ENCODE measurements at places on chromosomes 12 and 14.

GRCh38 chr12:97404093-97404492 lies 58.5 kb upstream of the RMST start:
- no peak for DNase-seq

DNA sequence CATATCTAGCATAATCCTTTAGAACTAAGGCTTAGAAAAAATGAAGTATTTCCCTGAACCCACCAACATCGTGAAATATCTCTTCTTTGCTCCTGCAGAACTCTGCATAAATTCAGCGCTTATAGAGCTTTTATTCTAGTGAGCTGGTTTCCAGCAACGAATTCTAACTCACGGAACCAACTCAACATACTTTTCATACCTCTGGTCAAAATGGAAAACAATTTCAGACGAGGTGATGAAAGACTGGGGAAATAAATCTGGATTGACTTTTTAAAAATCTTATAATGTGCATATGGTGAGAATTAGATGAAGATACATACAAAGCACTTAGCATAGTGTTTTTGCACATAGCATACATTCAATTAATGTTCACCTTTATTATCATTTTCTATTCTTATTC lies 62.6 kb upstream of the BBS10 start:
- no peak for DNase-seq

DNA sequence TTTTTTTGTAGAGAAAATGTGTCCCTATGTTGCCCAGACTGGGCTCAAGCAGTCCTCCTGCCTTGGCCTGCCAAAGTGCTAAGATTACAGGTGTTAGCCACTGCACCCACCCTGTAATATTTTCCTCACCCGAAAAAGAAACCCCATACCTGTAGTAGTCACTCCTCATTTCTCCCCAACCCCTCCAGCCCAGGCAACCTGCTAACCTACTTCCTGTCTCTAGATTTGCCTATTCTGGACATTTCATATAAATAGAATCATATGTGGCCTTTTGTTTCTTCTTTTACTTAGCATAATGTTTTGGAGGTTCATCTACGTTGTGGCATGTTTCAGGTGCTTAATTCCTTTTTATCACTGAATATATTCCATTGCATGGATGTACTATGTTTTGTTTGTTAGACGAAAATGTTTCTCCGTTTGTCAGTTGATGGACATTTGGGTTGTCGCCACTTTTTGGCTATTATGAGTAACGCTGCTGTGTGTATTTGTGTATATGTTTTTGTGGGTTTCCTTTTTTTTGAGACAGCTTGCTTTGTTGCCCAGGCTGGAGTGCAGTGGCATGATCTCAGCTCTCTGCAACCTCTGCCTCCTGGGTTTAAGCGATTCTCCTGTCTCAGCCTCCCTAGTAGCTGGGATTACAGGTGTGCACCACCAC lies 6.2 kb downstream of the ANKRD13A start:
- no peak for DNase-seq

GRCh38 chr14:23535943-23536342 lies 15.6 kb downstream of the ZFHX2 start:
- no peak for DNase-seq

DNA sequence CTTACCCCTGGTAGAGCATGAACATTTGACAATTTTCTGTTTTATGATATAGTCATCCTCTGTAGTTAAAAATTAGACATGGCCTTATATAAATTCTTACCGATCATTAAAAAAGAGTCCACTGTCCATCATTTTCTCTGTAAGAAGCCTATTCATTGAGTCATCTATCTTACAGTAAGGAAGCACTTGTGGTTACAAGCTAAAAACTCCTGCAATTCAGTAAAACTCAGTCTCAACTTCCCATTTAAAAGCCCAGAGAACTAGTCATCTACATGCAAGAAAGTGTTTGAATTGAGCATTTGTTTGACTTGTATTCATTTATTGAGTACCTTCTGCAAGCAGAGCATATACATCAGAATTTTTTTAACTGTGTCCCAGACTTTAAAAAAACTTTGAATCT lies 63.3 kb downstream of the GTF2A1 start:
- DNase-seq = no peak

GRCh38 chr14:24094841-24095270 lies 745 bp downstream of the PCK2 start:
- DNase-seq = no peak

- DNase-seq = no peak
Measured at GRCh38 chr14:102015771-102016170, 51.4 kb downstream of the DYNC1H1 start.

GRCh38 chr14:101135796-101136742 lies 232.5 kb upstream of the RTL1 start:
- no peak for DNase-seq

GRCh38 chr14:61101803-61102548 lies 120.9 kb downstream of the SLC38A6 start:
- no peak for DNase-seq

- DNase-seq = no peak
Measured at GRCh38 chr12:29152223-29152868, 3.3 kb downstream of the FAR2 start.

DNA sequence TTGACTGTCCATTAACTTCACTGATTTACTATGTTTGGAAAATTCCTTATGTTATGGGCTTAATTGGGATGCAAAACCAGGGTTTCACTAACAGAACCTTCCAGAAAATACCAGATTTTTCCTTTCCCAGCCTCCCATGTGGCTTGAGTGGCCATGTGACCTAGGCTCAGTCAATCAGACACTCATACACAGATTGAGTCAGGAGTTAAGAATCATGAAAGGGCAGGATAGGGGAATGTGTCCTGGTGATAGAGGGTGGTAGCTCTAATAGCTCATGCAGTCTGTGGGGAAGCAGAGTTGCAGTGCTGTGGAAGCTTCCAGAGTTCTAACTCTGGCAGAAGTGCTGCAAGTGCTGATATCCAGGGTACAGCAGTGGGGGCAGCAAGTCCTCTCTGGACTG lies 134.1 kb upstream of the IFNG-AS1 start:
- DNase-seq = no peak
